Frontal cortex (tissue), 4 donors: ENCODE measurements at places on chromosomes 3 and 15.

- no peak for DNase-seq
Observed at GRCh38 chr3:124385996-124386395, 344.3 kb upstream of the UMPS start.

- no peak for DNase-seq
Observed at GRCh38 chr15:92621972-92622533, 33.5 kb downstream of the FAM174B start.

DNA sequence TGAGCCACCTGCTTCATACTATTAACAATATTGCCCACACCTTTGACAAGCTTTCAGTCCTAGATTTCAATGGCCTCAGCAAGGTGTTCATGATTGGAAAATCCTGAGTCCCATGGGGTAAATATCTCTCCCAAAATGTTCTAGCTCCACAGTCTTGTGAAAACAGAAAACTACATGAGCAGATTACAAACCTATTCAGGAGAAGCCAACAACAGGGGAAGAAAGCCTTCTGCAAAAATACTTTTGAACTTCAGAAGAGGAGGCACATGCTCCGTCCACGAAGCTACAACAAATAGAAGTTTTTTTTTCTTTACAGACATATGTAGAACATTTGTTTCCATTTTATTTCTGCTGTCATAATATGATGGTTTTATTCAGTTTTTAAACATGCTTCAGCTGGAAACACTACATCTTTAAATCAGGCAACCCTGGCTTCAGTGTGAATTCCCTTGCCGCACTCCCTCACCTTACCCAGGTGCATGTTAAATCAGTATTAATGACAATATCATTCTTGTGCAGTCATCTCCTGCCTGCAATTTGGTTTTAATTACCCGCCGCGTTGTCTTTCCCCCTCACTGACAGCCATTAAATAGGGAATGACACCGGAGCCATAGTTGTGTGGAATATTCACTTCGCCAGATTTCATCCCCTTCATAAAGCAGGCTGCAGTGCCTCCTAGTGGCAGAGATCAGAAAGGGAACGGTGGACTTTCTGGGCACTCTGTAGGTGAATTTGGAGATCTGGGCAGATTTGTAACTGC, 725.5 kb upstream of the ARRDC4 start:
- DNase-seq, result no peak

- no peak for DNase-seq
Observed at GRCh38 chr3:89315750-89316470, 208.5 kb downstream of the EPHA3 start.

DNA sequence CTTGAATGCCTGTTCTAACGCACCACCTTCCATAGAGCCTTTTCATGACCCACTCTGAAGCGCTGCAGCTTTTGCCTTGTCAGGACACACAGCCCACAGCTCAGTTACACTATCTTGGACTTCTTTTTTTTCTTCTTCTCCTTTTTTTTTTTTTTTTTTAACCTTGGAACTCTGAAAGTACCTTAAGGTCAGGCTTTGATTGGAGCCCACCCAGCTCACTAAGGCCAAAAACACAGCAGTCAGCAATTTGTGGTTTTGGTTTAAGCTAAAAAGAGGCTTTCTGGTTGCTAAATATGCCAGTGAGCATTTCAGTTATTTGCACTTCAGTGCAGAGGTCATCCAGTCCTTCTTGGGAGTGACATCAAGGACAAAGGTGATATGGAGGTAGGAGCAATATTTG, 1.7 kb downstream of the SLC25A20 start:
- no peak for DNase-seq

DNA sequence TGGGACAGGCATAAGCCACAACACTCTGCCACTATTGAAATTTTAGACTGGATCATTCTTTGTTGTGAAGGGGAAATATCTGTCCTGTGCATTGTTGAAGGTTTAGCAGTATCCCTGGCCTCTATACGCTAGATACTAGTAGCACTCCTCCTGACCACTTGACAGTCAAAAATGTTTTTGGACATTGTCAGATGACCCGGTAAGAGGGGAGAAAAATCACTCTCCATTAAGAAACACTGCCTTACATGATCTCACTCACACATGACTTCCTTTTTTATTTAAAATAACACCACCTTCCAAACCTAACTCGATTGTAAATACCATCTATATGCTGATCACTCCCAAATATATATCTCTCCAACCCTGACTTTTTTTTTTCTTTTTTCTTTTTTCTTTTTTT, 15.3 kb upstream of the HLTF start:
- DNase-seq, result no peak

DNA sequence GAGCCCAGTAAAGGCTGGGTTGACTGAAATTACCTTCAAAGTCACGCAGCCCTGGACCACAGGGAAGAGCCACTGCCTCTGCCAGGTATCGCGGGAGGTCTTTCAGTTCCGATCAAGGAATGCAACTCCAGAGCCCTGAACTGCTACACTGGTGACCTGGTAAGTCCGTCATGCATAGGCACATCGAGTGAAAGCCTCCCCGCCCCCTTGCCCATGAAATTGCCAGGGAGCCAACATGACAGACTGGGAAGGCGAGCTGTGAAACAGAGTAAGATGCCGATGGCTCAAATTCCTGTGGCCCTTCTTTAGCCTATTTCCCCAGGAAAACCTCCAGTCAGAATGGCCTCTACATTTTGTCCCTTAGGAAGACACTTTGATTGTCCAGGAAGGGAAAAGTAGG, 2.3 kb upstream of the GP5 start:
- no peak for DNase-seq
